ENCODE measurements at places on chromosomes 4 and X.

GRCh38 chr4:10105920-10106319 is 10.7 kb downstream of the WDR1 start:
- DNase-seq = no peak

DNA sequence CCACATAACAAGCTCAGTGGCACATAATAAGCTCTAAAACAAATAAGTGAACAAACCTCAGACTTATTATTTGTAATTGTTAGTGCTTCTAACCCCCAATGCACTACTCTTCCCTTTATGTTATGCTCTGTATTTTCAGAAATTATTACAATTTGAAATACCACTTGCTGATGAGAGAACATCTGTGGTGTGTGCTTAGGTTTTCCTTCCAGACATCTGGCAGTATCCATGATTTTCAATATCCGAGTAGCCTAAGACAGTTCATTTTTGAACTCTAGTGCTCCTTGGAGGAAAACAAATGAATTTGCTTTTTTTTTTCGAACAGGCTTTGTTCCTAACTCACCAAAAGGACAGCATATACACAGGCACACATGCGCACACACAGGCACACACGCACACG is 278.7 kb upstream of the CLNK start:
- no peak for DNase-seq

- no peak for DNase-seq
These were observed 48.4 kb upstream of the SLC7A3 start for GRCh38 chrX:70979136-70979762.

- DNase-seq = no peak
These were observed 101.3 kb downstream of the RPA4 start for GRCh38 chrX:96985046-96985445.

DNA sequence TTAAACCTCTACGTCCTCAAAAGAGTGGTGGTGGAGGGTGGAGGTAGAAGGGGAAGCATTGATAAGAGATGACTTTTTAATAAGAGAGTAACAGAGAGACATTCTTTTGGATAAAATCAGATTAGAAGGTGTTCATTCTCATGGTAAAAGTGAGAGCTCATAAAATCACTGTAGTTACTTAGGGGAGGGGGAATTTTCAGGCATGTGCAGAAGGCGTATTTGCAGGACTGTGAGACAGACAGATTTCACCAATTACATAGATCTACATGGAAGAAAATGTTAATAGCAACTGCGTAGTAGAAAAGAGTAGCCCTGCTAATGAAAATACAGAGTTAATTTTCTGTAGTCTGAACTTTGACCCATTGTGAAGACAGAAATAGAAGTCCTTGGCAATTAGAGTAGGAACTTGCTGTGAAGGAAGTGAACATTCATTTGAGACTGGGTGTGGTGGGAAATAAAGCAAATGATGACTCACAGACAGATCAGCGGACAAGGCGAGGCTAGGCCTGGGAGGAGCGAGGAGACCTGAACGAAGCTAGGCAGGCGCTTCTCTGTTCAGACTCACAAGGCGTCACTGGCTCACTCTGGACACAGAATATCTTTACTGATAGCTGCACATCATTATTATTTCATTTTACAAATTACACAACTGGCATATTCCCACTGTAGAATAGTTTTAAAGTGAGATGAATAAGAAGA is 57.2 kb upstream of the FAM9C start:
- peak; percentile 89 for DNase-seq
